ENCODE measurements at places on chromosomes 2 and 18.
A peak's percentile ranks its signal among the peaks of the same experiment; 100 is the strongest.

DNA sequence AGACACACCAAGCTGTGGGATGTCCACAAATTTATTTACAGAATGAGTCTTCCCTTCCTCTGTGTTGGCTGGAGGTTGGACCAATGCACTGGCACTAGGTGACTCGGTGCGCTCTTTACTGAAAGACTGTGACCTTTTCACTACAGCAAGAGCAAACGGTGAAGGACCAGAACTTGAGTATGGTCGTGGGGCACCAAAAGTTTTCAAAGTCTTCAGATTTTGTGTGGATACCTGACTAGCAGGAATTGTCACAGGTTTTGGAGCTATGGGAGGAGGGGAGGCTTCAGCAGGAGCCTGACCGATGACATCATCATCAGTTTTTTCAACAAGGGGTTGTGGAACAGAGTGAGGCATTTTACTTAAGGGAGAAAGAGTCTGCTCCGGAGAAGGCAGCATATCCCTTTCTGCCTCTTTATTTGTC lies 73.0 kb upstream of the GRB14 start:
- no peak for DNase-seq

- DNase-seq = no peak
These were observed 1.6 kb downstream of the OR6B3 start for GRCh38 chr2:240051697-240052096.

- DNase-seq = no peak
These were observed 26.3 kb downstream of the MRPL35 start for GRCh38 chr2:86225581-86225980.

DNA sequence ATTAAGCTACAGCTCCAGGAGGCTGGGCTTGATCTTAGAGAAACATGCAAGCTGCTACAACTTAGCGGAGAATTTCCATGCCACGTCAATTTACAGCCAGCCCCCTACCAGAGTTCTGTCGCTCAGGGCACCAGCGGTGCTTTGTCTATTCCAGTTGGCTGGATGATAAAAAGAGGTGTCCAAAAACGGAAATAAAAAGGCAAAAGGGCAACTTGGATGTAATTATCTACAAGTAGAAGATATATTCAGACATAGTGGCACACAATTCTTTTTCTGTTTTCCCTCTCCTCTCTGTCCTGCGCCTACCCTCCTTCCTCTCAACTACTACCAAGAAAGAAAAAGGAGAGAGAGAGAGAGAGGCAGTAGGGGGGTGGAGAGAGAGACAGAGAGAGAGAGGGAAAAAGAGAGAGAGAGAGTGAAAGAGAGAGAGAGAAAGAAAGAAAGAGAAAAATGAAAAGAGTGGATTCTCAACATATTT lies 363 bp upstream of the RFTN2 start:
- DNase-seq = no peak

DNA sequence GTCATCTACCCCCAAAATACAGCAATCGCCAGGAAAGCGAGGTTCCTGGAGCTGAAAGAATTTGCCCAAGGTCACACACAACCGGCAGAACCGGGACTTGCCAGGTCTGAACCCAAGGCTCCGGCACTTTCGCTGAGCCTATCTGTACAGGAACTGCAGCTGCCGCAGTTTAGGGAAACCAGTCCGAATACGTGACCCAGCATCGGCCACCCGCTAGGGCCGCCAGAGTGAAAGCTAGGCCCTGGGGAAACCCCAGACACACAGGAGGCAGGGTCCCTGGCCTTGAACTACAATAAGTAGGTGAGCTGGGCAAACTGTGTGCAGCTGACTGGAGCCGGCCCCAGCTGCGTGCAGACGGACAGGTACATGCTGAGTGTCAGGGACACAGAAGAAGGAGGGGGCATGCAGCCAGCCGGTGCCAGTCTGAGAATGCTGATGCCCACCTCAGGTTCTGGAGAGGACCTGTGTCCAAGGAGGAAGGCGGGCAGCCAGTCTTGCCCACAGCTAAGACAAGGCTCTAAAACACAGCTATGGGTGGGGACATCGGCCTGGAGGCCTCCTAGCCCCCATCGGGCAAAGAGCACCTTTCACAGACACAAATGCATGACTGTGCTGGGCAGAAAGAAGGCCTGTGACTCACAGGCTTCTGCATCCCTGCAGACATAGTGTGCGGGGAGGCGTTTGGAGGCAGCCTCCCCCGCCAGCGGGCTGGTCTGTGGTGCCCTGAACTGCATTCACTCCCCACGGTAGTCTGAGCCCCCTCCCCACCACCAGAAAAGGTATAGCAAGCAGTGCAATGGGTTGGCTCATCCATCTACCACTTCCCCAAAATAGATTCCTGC lies 107.4 kb upstream of the ID2 start:
- DNase-seq = no peak

GRCh38 chr2:63975437-63976124 lies 43.6 kb downstream of the VPS54 start:
- no peak for DNase-seq

DNA sequence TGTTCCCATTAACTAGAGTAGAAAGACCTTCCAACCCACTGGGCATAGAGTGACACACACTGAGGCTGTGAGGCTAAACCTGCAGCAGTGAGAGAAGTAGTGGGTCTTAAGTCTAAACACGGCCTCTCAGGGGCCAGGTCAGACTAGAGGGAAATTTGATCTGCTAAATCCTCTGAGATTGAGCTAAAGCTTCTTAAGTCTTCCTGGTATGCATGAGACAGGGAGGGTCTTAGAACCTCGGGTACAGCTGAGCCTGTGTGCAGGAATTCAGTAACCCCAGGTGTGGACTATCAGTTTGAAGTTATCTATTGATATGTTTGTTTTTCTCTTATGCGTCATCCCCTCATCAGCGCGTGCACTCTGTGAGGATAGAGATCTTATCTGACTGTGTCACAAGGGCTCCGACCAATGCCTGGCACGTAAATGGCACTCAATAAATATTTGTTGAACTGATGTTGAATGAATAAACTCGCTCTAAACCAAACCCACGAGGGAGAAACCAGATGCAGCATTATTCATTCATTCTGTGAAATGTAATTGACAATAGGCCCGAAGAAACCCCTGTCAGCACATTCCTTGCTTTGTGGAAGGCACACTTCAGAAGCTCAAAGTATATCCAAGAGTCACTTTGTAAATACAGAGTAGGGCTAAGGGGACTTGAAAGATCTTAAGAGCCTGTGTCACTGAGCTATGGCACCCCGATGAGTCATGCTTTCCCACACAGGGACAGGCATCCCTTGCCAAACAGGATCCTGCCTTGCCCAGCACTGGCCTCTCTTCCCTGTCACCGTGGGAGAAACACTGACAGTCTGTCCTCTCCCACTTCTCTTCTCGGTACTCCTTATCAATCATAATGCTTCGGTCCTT lies 21.7 kb upstream of the RAB10 start:
- DNase-seq = peak; percentile 69

DNA sequence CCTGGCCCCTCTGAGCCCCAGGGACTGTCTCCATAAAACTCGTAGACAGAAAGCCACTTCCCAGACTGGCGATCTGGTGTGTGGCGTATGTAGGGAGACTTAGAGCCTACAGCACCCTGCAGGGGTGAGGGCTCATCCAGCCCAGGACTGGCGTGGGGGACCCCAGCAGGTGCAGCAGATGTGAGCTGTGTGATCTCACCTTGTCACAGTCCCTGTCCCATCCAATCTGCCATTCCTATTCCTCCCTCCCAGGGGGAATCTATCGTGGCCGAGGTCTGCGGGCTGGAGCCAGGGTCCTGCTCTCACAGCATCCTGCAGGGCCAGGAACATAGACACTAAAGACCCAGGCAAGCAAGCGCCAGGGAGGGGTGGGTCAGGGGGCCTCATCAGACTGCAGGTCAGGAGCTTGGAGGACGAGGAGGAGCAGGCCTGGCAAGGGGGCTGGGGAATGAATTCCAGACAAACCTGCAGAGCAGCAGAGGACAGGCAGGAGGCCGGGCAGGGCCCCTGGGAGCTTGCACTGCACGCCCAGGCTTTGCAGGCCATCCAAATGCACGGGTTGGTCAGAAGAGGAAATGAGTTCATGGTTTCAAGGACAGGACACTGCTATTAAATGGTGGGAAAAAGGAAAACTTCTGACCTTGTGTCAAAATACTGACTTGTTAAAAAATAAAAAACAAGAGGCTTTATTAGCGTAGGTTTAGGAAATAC lies 32.5 kb downstream of the HS6ST1 start:
- peak; percentile 28 for DNase-seq

- DNase-seq = peak; percentile 9
These were observed 126.0 kb downstream of the GLI2 start for GRCh38 chr2:120861576-120862191.

DNA sequence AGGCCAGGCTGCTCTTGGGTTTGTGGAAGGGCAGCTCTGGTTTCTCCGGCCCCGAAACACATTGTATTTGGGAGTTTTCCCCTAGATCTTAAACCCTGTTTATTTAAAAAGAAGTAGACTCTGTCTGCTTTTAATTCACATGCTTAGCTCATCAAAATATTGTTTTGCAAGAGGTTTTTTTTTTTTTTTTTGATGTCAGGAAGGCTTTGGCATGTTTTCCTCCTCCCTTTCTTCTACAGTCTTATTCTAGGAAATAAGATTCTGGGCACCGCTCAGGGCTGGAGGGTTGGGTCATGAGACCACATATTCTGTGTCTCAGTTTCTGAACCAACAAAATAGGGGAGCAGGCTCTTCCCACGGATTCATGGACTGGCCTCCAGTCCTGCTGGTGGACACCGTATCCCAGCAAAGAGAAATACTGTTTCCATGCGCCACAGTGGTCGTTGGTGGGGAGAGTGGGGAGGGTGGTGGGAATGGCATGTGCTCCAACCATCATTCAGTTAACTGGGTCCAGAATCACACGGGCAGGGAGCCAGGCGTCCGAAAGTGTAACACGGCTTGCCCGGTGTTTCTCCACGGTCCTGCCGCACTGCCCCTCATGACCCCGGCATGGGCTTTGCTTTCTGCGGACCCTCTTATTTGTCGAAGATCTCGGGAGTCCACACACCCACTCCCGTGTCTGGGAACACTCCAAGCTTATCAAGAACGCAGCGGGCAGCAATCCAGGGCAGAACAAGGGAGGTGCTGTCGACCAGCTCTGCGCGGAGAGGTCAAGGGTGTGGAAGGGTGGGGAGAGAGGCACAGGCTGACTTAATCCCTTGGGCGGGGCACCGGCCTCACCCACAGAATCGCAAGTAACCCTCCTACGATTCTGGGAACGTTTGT lies 176.7 kb downstream of the GLI2 start:
- no peak for DNase-seq
